ENCODE measurements at places on chromosomes 1 and 21.

DNA sequence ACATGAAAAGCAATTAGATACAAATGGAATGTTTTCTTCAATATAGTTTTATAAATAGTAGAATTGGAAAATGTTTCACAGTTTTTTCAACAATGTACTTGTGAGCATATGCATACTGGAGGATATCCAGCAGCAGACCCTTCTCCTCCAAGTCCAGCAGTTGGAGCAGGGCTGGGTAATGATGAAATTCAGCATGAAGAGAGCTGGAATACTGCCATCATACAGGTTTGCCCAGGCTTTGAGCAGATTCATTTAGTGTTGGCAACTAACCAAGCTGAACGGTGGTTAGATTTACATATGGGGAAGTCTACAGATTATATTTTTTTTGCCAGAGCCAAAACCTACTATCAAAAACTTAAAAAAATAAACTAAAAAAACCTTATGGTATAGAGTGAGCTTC is 38.3 kb downstream of the WDR3 start:
- peak; percentile 1 for DNase-seq

DNA sequence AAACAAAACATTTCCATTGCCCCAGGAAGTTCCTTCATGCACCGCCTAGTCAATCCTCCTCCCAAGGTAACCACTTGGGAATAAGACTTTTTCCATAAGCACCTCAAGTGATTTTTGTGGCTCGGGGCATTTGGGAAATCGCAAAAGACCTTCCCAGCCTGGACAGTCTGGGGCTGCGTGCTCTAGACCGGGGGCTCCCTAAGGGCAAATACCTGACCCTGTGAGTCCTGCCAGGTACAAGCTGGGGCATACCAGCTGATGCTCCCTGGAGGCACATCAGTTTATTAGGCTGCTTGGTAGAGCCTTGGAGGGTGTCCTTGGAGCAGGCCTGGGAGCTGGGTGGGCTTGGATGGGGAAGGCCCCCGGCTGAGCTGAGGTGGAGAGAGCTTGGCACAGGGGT is 34.4 kb downstream of the ALPL start:
- no peak for DNase-seq

- no peak for DNase-seq
Measured at GRCh38 chr1:248778906-248779305, 23.3 kb upstream of the LYPD8 start.

DNA sequence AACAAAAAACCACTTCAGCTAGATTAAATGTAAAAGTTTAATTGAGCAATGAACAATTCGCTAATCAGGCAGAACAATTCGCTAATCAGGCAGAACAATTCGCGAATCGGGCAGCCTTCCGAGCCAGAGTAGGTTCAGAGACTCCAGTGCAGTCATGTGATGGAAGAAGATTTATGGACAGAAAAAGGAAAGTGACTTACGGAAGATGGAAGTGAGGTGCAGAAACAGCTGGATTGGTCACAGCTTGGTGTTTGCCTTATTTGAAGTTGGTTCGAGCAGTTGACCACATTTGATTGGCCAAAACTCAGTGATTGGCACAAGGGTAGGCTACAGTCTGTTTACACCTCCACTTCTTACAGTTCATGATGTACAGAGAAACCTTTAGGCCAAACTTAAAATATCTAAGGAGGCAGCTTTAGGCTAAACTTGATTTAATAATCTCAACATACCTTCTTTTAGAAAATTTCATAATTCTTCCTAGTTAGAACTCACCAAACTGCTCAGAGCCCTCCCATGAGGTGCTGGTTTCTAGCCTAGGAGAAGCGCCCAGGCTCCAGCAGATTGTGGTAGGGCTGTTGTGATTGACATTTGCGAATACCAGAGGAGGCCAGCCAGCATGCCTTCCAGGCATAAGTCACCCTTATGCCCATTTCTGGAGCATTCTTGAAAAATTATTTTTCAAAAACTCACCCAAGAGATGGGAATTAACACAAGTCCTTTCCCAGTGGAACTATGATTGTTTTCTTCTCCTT is 22.8 kb upstream of the KCNC4 start:
- peak; percentile 75 for DNase-seq

GRCh38 chr1:174954073-174954460 is 45.7 kb upstream of the CACYBP start:
- DNase-seq = no peak

DNA sequence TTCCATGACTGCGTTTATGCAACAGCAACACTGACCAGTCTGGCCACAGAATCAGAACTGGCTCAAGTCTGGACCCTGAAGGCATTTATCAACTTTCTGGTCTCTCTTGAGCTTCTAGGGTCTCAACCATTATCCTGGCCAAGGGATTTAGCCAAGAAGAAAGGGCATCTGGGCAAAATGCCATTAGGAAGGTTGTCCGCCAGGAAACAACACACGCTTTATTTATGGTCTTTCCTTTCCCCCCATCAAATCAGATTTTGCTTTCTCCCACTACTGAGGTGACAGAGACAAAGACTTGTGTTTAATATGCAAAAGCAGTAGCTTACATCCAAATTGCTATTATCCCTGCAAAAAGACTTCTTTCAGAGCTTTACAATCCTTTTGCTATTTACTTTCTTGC is 81.6 kb upstream of the PPP2R5A start:
- no peak for DNase-seq

DNA sequence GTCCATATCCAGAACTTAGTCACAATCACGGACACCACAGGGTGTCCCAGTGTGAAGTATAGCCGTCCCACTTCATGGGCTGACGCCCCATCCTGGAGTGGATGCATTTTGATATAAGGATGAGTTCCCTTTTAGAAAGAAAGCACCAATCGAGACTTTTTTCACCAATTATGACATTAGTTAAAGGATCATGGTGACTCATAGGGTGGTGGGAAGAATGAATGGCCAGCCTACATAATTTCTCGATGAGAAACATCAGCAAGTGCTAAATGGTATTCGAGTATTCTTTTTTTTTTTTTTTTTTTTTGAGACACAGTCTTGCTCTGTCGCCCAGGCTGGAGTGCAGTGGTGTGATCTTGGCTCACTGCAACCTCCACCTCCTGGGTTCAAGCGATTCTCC is 38.5 kb upstream of the USP1 start:
- DNase-seq = peak; percentile 85
